Lower lobe of right lung (tissue), 2 donors: ENCODE measurements at places on chromosomes 4 and X.
A peak's percentile ranks its signal among the peaks of the same experiment; 100 is the strongest.

- DNase-seq = no peak
These were observed 274.6 kb upstream of the GALNTL6 start for GRCh38 chr4:171538601-171539100.

DNA sequence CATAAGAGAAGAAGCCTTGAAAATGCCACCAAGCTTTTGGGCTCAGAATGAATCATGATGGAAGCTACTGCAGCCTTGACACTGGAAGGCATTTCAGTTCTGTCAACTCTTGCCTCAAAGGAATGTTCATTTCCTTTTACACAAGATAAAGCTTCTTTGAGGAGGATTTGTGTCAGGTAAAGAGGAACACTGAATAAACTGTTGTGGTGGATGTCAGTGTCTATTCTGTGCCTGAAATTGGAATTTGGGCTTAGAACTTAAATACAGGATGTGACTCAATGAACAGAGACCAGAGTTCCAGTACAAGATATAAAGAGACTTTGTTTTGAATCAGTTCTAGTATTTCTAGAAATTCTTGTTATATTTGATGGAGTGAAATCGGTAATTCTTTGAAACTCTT lies 313.2 kb downstream of the PACRGL start:
- DNase-seq = no peak

- no peak for DNase-seq
These were observed 30.7 kb upstream of the FGF13 start for GRCh38 chrX:138742217-138742616.

GRCh38 chrX:68683580-68683979 lies 36.1 kb downstream of the STARD8 start:
- no peak for DNase-seq

DNA sequence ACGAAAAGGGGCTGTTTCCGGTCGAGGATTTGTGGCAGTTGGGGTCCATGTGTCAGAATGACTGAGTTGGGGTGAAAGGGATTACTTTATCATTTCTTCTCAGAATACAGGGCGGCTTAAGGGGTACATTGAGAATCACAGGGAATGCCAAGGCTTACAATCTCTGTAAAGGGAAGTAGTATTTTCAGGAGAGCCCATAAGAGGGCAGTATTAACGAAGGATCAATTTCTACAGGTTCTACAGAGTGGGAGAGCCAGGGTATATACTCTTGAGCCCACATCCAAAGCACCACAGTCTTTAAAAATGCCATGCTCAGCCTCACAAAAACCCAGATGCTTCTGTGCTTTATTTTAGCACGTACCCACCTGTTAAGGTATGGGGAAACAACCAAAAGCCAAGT lies 67.7 kb upstream of the ZXDA start:
- DNase-seq = no peak

DNA sequence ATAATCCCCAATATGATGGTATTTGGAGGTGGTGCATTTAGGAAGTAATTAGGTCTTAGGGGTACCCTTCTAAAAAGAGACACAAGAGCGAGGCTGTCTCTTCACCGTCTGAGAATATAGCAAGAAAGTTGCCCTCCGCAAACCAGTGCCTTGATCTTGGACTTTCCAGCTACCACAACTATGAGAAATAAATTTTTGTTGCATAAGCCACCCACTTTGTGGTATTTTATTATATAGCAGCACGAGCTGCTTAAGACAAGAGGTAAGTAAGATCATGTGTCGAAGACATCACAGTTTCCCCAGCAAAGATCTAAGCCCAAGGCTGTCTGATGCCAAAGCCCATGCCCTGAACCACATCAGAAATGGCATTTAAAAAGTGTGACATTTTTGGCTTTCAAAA lies 9.6 kb upstream of the EXOSC9 start:
- DNase-seq = no peak

DNA sequence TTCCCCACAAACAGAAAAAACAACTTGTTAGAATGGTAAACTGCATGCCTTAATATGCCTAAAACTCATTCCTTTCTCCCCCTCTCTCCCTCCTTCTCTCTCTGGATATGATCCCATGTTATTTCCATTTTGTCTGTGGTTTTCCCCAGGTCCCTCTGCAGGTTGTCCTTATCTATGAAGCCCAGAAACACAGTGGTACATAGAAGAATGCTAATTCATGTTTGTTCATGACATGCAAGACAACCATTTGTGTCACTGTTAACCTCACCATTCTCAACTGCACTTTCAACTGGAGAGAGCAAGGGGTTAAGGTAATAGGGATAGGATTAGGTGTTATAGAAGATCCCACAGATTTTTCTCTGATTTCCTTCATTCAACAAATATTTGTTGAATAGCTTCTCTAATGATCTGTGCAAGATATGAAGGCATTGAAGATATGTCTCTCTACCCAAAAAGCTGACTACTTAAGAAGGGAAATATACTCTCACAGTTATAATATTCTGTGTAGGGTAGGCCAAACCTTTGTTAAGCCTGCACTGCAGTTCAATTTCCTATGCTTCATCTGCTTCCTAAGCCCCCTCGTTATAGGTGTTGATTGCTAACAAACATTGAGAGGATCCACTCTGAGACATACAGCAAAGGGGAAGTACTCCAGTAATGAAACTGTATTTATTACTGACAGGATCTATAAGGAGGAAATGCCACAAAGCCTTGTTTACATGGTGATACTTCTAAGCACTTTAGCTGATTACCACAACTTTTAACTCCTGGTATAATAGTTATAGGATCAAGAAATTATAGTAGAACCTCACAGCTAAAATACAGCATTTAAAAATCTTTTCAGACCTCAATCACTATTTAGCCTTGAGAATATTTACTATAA lies 96.1 kb downstream of the FRYL start:
- no peak for DNase-seq

DNA sequence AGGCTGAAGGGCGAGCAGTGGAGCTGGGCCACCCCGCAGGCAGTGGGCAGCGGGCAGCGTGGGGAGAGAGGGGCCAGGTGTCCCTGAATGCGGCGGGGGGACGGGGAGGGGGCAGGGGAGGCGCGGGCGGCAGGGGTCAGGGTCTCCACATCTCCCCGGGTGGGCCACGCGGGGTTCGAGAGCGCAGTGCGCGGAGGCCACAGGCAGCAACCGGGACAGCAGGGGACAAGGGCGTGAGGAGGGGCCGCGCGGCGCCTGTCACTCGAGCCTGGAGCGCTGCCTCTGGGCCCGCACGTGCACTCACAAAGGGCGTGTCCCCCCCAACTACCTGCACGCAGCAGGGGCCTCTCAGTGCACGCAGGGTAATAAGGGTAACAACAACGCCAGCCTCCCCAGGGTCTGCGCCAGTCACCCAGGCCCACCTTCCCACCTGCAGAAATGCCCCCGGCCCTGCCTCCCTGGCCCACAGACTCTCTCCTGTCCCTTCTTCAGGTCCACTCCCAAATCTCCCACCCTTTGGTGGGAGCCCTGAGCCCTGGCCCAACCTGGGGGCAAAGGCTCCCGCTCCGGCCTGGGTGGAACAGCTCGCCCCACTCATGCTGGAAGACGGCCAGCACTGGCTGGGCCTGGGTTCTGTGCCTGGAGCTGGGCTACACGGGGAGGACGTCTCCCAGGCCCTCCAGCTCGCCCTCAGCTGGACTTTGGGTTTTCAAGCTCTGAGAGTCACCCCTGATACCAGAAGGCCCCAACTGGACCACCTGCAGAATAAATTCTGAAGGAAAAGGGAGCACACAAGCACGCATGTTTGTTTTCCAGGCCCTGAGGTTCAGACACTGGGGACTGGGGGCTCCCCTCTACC lies 53.2 kb downstream of the ZFYVE28 start:
- DNase-seq = peak; percentile 40
